SW480 (cell line): ENCODE measurements at places on chromosomes 1 and 21.

GRCh38 chr1:23779826-23780371, 1.7 kb downstream of the PITHD1 start:
- DNase-seq: peak; percentile 79

- no peak for DNase-seq
These were observed 10.5 kb downstream of the KCNJ15 start for GRCh38 chr21:38267136-38267755.

DNA sequence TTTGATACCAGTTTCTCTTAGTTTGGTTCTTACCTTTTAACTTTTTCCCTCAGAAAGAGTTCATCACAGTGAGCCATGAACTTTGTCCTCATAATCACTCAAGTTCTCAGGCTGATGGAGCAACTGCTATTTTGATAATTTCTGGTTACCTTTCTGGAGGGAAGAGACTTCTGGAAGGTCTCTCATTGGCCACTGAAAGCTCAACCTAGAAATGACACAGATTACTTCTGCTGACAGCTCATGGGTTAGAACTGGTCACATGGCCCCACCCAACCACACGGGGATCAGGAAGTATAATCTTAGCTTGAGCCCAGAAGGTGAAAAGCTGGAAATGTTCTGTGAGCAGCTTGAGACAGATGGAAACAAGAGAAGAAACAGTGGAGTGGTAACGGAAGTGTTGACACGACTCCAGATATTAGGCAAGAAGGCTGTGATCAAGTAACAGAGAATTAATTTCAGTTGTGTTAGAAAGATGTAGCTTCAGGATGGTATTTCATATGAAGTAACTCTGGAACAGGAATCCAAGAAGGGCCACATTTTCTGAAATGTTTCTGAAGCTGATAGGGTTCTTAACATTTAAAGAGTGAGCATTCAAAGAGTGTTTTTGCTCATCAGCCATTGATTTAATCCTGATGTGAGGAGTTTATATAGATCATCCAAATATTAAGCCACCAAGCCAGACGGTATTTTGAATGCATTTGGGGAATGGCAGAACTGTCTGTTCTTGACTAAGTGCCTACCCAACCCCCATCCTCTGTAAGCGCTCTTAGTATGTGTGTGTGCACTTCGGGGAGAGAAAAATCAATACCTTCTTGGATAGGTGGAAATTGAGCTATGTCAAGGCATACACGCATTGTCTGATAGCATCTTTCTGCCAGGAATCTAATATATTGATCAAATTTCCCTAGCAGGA, 21.9 kb upstream of the XPR1 start:
- no peak for DNase-seq

DNA sequence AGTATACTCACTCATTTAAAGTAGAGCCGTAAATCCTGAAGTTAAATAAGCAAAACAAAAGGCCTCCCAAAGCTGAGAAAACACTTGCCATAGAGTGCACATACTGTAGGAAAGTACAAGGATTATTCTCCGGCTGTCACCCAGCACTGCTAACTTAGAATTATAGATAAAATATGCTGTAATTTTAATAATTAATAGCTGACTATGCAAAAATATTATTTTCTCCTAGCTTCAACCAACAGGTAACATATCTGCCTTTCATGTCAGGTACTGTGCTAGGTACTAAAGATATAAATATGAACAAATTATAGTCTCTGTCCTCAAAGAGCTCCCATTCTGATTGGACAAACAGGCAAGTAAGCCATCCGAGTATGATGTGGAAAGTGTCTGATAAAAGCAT, 233.2 kb downstream of the FGGY start:
- DNase-seq: no peak

GRCh38 chr1:203311368-203312301, 6.3 kb downstream of the BTG2 start:
- DNase-seq: no peak

- DNase-seq: peak; percentile 84
These were observed 69.0 kb downstream of the PGM1 start for GRCh38 chr1:63662056-63662836.

- DNase-seq: no peak
These were observed 15.8 kb downstream of the ATG4C start for GRCh38 chr1:62799688-62800087.

GRCh38 chr1:1356166-1356795, 2.1 kb downstream of the MXRA8 start:
- DNase-seq: no peak

DNA sequence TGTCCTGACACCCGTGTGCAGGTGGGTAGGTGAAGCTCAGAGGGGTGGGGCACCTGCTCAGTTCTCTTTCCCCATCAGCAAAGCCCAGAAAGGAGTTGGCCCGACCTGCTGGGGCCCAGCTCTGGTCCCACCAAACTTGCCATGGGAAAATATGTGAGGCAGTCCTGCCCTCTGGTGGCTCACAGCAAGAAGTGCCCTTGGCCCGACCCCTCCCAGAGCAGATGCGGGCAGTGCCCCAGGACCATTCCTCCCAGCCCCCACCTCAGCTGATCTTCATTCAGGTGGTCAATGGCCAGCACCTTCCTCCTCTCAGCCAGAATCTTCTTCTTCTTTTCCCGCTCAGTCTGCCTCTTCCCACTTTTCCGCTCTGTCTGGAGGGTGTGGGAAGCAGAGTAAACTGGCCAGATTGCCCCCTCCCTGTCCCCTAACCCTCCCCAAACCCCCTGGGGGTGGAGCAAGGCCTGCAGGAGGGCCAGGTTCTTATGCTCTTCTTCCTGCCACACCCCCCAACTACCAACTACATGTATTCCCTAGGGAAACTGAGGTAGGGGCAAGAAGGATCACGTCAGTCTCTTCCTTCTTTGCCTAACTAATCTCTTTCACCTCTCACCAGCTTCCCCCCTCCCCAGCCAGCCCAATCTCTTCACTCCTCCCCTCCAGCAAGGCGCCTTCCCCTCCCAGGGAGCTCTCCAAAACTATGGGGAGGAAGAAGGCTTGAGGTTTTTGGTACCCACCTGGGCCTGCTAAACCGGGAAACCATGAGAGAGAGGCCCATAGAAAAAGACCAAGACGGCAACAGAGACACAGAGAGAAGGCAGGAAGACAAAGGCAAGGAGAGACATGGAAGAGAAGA, 15.6 kb downstream of the TNNT2 start:
- DNase-seq: peak; percentile 39

DNA sequence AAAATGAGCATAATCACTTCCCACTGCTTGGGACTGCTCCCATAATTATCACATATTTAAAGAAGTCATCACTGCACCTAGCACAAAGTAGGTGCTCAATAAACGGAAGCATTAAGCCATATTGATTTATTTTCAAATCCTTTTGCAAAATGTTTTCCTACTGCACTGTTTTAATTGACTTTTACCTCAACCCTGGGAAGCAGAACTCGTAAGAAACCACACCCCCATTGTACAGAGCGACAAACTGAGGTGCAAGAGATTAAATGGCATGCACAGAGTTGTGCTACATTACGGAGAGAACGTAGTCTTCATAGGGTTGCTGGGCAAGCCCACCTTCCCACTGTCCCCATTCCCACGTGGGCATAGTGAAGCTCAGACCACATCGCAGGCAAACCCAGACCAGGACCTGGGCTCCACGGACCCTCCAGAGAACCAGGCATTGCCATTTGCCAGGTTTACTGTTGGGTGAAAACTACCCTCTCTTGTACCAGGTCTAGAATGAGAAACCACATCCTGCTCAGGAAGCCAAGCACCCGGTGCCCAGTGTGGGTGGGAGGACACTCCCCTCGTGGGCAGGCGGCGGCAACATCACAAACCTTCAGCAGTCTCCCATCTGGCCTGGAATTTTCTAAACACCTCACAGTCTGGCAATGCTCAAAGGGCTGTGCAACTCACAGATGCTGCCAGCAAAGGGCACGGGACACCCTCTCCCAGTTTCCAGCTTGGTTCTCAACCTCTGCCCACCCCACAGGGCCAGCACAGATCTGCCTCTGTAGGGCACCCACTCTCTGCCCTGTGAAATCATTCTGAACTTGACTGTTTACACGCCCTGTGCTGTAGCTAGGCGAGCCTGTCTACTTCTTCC, 8.2 kb downstream of the IFFO2 start:
- peak; percentile 76 for DNase-seq

GRCh38 chr1:53617851-53618499, 121.0 kb downstream of the GLIS1 start:
- DNase-seq: no peak

- no peak for DNase-seq
These were observed 39.6 kb upstream of the LBR start for GRCh38 chr1:225467193-225468020.

DNA sequence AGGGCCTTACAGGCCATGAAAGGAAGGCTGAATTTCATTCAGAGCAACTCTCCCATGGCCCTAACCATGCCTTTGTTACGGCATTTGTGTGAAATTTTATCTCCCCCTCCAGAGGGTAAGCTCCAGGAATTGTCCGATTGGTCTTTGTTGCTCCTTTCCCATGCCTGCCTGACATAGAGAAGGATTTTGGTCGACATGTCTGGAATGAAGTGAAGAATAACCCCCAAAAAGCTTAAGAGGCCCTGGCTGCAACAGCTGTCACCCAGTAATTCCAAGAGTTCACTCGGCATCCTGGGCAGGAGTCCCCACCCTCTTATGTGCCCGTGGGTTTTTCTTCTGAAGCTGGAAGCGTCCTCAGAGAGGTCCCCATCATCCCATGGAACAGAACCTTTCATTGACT, 20.6 kb downstream of the CDA start:
- no peak for DNase-seq

GRCh38 chr1:153509729-153510354, 25.9 kb downstream of the S100A6 start:
- peak; percentile 39 for DNase-seq

GRCh38 chr1:4636644-4637380, 17.6 kb upstream of the AJAP1 start:
- no peak for DNase-seq

- no peak for DNase-seq
These were observed 165.7 kb downstream of the RHOU start for GRCh38 chr1:228900886-228901392.

GRCh38 chr1:169142129-169142528, 35.6 kb downstream of the ATP1B1 start:
- no peak for DNase-seq

- no peak for DNase-seq
These were observed 841.2 kb upstream of the ADGRL4 start for GRCh38 chr1:79847700-79848099.

DNA sequence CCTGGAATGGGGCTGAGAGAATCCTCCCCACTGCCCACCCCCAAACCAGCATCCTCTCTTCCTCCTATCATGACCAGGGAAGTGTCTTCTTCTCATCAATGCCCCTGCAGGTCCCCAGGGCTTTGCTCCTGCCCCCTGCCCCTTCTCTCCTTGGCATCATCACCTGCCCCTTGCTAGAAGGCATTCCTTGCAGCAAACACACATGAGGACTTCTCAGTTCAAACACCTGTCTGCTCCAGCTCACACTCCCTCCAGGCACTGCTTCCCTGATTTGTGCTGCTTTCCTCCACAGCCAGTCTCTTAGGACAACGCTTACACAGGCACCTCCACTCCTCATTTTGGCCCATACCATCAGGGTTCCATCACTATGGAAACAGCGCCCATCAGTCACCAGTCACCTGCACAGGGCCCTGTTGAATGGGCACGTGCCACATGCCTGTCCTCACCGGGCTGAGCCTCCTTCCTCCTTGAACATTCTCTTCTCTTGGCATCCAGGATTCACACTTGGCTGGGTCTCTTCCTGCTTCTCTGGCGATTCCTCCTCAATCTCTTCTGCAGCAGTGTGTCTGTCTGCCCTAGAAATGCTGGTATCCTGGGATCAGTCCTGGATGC, 81.9 kb upstream of the EDN2 start:
- no peak for DNase-seq

GRCh38 chr1:181930187-181930586, 131.3 kb downstream of the ZNF648 start:
- DNase-seq: no peak

GRCh38 chr1:235649368-235650163, at the start of gene GNG4:
Gene GNG4, minus strand, starts transcription at chr1:235649784. Its CDS starts 65,946 bp downstream, at chr1:235583838.
- peak; percentile 60 for DNase-seq

- DNase-seq: no peak
These were observed 252.3 kb upstream of the ZP4 start for GRCh38 chr1:238143038-238143437.

- DNase-seq: no peak
These were observed 9.9 kb downstream of the UBXN11 start for GRCh38 chr1:26296340-26297056.

DNA sequence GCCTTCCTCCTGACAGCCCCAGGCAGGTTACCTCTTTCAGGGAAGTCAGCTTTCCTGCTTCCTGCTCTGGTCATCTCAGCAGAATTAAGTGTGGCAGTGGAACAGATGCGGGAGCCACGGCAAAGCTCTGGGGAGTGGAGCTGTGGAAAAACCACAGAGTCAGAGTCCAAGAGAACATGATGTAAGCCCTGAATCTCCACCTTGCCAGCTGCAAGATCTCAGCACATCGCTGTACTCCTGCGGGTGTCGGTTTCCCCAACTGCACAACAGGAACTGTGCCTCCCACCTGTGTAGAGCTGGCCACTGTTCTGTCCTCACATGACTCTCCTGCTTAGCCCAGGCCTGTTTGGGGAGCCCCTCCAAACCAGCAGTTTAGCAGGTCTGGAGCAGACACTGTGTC, 123.7 kb downstream of the MATN1 start:
- DNase-seq: no peak

- DNase-seq: no peak
These were observed 413.9 kb downstream of the RPS6KC1 start for GRCh38 chr1:213464786-213465460.

GRCh38 chr1:203142684-203143408, 15.3 kb downstream of the ADORA1 start:
- no peak for DNase-seq

DNA sequence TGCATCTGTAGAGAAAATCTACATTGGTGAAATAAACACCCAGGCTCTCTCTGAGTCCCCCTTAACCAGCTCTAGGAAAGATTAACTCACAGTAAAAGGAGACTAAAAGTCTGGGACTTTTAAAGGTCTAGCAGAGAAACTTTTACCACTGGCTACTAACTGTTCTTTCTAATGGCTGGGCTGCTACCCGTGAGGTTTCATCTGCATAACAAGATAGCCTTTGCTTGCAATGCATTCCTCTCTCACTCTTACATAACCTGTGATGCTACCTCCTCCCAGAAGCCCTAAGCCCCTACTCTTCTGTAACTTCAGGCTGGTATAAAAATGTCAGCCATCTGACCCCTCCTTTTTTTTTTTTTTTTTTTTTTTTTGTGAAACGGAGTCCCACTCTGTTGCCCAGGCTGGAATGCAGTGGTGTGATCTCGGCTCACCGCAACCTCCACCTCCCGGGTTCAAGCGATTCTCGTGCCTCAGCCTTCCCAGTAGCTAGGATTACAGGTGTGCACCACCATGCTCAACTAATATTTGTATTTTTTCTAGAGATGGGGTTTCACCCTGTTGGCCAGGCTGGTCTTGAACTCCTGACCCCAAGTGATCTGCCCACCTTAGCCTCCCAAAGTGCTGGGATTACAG, 344.2 kb downstream of the RGS7 start:
- DNase-seq: no peak

GRCh38 chr1:224506141-224506814, 71.7 kb upstream of the WDR26 start:
- no peak for DNase-seq

- DNase-seq: no peak
These were observed 59.9 kb downstream of the TP53BP2 start for GRCh38 chr1:223785808-223786207.

- DNase-seq: no peak
These were observed 3.0 kb upstream of the TMEM54 start for GRCh38 chr1:32903991-32904785.
